Hippocampal formation (tissue), 2 donors: ENCODE measurements at places on chromosomes 6 and 20.
A peak's percentile ranks its signal among the peaks of the same experiment; 100 is the strongest.

DNA sequence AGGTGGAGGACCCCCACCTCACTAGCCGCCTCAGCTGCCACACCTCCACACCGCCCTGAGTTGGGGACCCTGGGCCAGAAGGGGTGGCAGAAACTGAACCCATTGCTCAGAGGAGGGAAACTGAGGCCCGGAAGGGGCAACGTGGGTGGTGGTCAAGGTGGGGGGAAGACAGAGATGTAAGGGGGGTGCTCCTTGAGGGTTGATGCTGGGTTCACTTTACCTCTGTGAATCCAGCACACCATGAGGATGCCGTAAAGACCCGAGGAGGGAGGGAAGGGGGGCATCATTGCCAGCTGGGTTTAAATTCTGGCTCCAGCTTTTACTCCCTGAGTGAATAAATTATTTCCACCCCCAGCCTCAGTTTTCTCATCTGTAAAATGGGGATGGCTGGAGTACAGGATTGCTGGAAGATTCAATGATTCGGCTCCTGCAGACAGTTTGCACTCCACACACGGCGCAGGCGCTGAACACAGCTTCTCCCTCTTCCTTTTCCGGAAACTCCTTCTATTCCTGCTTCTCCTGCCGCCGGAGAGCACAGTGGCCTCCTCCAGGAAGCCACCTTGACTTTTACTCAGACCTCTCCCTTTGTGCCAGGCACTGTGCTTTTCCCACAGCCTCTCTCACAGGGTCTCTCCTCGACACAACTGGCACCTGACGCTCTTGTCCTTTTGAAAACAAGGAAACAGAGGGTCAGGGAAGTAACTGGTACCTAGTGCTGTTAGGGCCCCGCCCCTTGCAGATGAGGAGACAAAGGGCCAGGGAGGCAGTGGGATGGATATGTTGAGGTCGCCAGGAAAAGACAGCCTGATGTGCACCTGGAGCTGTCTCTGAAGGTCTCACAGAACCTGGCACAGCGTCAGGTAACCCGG lies 59.4 kb downstream of the UBE2V1 start:
- no peak for DNase-seq

DNA sequence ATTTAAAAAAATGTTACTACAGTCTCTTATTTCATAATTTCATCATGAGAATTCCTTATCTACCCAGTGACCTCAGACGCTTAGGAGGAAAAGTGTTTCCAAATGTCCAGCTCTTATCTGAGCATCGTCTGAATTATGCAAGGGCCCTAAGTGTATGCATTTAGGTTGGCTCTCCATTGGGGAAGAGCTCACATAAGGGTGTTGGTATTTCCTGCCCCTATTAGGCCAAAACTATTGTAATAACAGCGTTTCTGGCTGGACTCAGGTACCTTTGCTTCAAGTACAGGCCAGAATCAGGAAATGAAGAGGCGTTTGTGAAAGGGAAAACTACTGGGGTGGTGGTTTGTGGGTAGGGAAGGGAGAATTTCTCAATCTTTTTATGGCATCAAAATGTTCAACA lies 40.4 kb upstream of the SGK1 start:
- DNase-seq, result no peak

DNA sequence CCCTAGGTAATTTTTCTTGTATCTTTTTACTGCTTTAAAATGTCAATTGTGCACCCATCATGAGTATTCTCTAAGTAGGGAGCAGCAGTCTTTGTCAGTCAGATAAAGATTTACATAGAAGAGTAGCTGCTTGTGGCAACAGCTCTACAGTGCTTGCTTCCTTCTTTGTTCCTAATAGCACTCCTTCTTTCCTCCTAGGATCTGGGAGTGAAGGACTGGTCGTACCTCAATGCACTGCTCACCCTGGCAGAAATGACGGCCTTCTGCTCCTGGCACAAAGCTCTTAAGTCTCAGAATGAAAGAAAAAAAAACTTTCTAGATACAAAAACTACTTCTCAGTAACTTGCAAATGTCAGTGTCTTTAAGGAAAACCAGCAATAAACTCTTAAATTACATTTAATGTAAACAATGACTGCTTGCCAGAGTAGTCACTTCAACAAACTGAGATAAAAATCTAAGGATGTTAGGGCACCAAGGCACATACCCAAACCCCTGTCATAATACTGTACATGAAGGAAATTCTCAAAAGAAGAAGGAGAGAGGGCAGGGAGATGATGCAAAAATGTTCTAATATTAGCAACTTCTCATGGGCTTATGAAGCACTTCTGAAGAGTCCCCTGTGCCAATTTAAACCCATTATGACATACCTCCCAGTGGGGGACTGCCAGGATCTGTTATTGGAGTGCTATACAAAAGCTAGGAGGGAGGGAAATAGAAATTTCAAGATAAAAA lies 34.0 kb downstream of the NCOA6 start:
- no peak for DNase-seq

GRCh38 chr6:34218691-34219090 lies 18.0 kb upstream of the HMGA1 start:
- DNase-seq, result no peak

GRCh38 chr6:101181006-101181405 lies 212.5 kb upstream of the GRIK2 start:
- no peak for DNase-seq

GRCh38 chr20:38840053-38840893 lies 34.8 kb downstream of the PPP1R16B start:
- DNase-seq, result peak; percentile 62

DNA sequence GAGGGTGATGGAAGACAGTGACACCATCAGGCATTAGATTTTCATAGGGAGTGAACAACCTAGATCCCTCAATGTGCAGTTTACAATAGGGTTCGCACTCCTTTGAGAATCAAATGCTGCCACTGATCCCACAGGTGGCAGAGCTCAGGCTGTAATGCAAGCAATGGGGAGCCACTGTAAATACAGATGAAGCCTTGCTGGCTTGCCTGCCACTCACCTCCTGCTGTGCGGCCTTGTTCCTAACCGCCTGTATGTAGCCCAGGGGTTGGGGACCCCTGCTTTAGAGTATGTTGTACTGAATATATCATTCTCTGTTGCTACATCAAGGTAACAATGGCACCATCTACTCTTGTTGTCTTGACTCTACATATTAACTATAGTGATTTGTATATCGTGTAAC lies 37.1 kb downstream of the TPD52L1 start:
- DNase-seq, result no peak

DNA sequence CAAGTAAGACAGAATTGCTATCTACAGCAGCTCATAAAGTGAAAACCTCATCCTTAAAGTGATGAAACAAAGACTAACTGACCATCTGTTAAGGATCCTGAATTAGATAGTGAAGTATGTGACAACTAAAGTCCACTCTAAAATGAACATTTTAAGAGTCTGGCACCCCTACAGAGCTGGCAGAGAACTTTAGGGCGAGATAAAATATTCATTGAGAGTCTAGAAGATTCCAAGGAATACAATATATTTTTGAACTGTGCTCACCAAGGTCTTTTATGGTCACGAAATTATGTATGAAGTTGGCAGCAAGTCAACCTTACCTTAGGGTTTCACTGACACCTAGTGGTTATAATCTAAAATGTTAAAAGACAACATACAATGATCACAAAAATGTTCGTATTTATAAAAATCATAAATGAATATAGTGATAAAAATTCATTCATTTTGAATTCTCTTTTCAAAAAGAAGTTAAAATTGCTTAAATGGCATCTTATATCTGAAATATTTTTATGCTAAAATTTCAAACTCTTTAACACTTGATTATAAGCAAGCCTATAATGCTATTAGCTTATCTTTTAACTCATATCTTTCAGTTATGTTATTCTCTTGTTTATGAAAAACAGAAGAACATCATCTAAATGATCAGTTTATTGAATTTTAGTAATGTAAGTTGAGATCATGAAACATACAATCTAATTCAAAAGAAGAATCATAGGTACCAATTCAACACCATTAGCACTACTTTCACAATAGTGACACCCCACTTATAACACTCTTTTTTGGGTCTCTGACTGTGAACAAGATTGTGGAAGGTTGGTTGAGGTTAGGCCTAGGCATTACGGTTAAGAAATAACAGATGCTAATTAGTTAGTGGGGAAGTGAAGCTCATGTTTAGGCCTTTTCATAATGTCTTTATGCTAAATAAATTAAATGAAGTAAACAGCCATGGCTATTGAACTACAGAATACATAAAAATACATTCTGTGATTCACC lies 27.5 kb downstream of the RSPH3 start:
- DNase-seq, result no peak

GRCh38 chr20:15951658-15952057 lies 621.6 kb downstream of the KIF16B start:
- DNase-seq, result no peak

GRCh38 chr20:43767686-43768474 lies 41.1 kb upstream of the GTSF1L start:
- no peak for DNase-seq

DNA sequence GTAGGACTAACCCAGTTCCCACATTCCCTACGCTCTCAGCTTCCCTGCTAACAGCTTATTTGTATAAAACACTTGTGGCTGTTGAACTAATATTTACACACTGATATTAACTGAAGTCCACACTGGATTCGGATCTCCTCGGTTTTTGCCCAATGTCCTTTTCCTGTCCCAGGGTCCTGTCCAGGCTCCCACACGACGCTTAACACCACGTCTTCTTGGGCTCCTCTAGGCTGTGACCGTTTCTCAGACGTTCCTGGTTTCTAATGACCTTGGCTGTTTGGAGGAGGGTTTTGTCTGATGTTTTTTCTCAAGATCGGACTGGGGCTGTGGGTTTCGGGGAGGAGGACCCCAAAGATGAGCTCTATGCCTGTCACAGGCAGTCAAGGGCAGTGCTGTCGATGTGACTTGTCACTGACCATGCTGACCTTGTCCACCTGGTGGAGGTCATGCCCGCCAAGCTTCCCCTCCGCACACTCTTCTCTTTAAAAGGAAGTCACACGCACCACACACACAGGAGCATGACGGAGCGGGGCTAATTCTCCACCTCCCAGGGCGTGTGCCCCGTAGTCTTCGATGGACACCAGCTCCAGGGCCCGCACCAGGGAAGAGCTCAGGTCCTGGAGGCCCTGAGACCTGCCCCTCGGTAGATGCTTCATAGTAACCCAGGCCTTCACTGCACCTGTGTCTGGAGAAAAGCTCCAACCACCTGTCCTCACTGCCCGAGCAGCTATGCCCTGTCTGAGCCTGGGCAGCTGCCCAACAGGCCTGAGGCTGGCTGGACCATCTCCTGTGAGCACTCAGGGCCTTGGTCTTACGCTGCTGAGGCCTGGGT lies 72.0 kb downstream of the TTLL2 start:
- no peak for DNase-seq

GRCh38 chr6:52297433-52297832 lies 12.9 kb upstream of the MCM3 start:
- DNase-seq, result no peak

- no peak for DNase-seq
These were observed 37.2 kb downstream of the TMEM14A start for GRCh38 chr6:52707963-52708680.

GRCh38 chr20:49615401-49616153 lies 47.6 kb upstream of the PTGIS start:
- DNase-seq, result no peak

GRCh38 chr20:5913166-5913565 lies 37.2 kb downstream of the TRMT6 start:
- no peak for DNase-seq

DNA sequence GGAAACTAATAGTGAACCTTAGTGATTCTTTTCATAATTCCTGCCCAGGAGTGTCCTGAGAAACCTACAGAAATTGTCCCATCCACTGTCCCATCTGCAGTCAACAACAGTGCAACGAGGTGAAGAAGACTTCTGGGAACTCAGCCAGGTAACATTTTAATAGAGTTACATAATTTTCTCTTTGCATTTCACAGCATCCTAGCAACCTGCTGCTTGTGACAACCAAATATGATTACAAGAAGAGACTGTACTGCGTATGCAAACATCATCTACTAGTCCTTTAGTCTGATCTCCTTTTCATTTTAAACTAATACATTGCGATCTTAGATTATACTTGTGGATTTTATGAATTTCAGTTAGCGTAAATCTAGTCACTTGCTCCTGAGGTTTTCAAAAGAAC lies 951.6 kb downstream of the TFAP2A start:
- no peak for DNase-seq

DNA sequence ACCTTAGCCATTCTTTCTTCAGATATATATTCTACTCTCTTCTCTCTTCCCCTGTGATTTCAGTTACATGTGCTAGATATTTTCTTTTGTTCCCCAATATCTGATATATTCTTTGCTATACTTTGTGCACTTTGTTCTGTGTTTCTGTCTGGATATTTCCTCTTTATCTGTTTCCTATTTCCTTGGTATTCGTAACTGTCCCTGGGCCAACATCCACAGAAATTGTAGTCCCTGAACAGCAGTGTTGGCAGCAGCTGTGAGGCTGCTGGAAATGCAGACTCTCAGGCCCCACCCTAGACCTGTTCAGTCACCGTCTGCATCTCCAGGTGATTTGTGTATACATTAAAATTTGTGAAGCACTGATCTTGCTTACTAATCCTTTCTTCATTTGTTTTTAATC lies 522.9 kb upstream of the SOX4 start:
- no peak for DNase-seq

DNA sequence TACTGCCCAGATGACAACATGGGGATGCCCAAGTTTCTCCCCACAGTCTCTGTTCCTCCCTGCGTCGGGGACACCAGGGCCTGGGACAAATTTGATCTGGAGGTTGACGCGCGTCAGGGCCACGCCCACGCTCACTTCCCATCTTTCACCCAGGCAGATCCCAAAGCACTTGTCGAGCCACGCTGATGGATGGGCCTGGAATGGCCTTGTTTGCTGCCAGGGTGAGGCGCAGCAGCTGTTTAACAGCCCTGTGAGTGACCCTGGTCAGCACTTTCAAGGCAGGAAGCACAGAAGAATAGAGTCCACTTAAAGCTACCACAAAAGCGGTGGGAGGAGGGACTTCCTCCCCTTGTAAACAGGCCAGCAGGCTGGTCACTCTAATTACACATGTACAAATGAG lies 324.7 kb upstream of the JARID2 start:
- no peak for DNase-seq

GRCh38 chr20:48858075-48858790 lies 30.4 kb upstream of the PREX1 start:
- DNase-seq, result peak; percentile 6

- no peak for DNase-seq
These were observed 89.4 kb downstream of the CEP162 start for GRCh38 chr6:84137989-84138575.

GRCh38 chr6:26234421-26235301 lies 130.3 kb upstream of the BTN3A2 start:
- DNase-seq, result no peak

GRCh38 chr6:125337706-125338105 lies 35.9 kb upstream of the HDDC2 start:
- no peak for DNase-seq

- no peak for DNase-seq
These were observed 215.1 kb downstream of the DLL1 start for GRCh38 chr6:170075659-170076223.

GRCh38 chr20:39146394-39146793 lies 184.2 kb downstream of the DHX35 start:
- no peak for DNase-seq

GRCh38 chr20:17710379-17711266 lies 10.9 kb downstream of the BANF2 start:
- no peak for DNase-seq

GRCh38 chr6:160007611-160008010 lies 38.7 kb downstream of the IGF2R start:
- no peak for DNase-seq
